ENCODE measurements at places on chromosomes 6 and 20. TPM values are rescaled to one million over a fixed set of nuclear protein-coding genes. Genes with fewer than 3 reads are reported as not detected.

RGL2 gene
- polyA plus RNA-seq: 55.3 TPM

FHL5 gene
- polyA plus RNA-seq: 2.3 TPM

CLPSL2 gene
- polyA plus RNA-seq: not detected

ASIP gene
- polyA plus RNA-seq: 0.31 TPM

CCM2L gene
- 5.2 TPM for polyA plus RNA-seq

ZFP57 gene
- polyA plus RNA-seq: not detected

CST4 gene
- not detected for polyA plus RNA-seq

RXRB gene
- polyA plus RNA-seq: 39.7 TPM

IL20RA gene
- polyA plus RNA-seq: 32.3 TPM

PI16 gene
- polyA plus RNA-seq: 10.9 TPM

OXT gene
- polyA plus RNA-seq: 0.25 TPM

HLA-DRB5 gene
- polyA plus RNA-seq: 6.8 TPM

SGK1 gene
- polyA plus RNA-seq: 24.0 TPM

Measured in muscle of arm (tissue), 14 donors.